ENCODE measurements at places on chromosomes 5 and 9.

DNA sequence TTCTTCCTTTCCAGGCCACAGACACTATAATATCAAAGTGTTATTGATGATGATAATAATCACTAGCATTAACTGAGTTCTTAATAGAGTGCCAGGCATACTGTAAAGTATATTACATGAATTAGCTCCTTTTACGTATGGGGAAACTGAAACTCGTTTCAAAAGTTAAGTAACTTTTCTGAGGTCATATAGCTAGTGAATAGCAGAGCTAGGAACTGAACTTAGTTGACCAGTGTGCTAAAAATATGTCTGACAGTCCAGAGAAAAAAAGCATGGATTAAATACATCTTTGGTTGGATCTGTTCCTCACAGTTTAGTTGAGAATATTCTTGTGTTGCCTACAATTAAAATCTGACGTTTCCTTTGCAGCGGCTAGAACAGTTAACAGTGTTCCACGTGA is 18.4 kb upstream of the CATSPER3 start:
- DNase-seq, result no peak

- DNase-seq, result no peak
Observed at GRCh38 chr5:141914199-141914743, 9.4 kb upstream of the DELE1 start.

DNA sequence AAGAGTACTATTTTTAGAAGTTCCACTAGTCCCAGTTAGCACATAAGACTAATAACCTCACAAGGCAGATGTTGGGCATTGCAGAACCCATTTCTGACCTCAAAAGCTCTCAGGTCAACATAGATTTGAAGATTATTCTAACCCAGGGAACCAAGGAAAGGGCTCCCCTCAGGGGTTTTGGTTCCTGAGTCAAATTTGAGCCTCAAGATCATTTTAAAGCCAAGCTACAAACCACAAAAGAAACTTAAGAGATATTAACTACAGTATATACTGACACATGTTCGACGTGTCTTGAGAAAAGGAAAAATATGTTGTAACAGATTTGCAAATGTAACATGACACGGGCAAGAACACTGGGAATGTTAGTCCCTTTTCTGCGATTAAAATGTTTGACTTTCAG is 88.6 kb downstream of the GNAQ start:
- DNase-seq, result no peak

DNA sequence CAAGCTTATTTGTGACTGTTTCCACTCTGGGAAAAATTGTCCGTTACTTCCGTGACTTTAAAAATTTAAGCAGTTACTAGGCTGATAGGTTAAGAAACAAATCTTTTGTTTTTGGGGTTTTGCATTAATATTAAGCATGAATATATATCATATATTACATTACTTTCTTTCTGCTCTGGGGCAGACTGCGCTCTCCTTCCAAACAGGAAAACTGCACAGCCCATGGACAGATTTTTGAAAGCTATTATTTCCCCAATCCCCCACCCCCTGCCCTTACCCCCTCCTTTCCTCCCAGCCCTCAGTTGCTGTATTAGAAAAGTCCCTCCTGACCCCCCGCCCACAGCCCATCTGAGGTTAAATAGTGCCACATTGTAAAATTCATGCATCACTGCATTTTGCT is 50.4 kb downstream of the G3BP1 start:
- no peak for DNase-seq

DNA sequence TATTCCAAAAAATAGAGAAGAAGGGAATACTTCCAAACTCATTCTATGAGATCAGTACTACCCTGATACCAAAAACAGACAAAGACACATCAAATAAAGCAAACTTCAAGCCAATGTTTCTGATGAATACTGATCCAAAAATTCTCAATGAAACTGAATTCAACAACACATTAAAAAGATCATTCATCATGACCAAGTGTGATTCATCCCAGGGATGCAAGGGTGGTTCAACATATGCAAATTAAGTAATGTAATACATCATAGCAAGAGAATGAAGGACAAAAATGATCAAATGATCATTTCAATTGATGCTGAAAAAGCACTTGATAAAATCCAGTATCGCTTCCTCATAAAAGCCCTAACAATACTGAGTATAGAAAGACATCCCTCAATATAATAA is 4.9 kb upstream of the RCL1 start:
- no peak for DNase-seq

- no peak for DNase-seq
Observed at GRCh38 chr5:72439192-72439591, 68.0 kb downstream of the ZNF366 start.
